ENCODE measurements at places on chromosomes 13 and 19.

GRCh38 chr13:37929308-37929707, 59.7 kb upstream of the TRPC4 start:
- DNase-seq = no peak

DNA sequence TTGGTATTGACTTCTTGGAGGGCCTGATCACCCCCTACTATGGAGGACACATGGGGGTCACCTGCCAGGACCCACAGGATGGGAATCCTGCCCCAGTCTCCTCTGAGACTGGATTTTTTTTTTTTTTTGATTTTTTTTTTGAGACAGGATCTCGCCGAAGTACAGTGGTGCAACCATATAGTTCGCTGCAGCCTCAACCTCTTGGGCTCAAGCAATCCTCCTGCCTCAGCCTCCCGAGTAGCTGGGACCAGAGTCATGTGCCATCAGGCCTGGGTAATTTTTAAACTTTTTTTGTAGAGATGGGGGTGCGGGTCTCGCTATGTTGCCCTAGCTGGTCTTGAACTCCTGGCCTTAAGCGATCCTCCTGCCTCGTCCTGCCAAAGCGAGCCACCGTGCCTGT, 14.2 kb upstream of the ADGRE5 start:
- no peak for DNase-seq

DNA sequence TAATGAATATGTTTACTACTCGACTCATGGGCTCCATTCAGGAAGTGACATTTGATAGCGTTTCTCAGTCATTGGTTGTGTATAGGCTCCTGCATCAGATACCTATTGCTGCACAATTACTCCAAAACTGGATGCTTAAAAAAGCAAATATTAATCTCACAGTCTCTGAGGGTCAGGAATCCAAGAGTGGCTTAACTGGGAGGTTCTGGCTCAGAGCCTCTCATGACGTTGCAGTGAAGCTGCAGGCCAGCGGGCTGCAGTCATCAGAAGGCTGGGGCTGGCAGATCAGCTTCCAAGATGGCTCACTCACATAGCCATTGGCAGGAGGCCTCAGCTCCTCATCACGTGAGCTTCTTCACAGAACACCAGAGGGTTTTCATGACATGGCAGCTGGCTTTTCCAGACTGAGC, 525.1 kb upstream of the NBEA start:
- DNase-seq = peak; percentile 49

DNA sequence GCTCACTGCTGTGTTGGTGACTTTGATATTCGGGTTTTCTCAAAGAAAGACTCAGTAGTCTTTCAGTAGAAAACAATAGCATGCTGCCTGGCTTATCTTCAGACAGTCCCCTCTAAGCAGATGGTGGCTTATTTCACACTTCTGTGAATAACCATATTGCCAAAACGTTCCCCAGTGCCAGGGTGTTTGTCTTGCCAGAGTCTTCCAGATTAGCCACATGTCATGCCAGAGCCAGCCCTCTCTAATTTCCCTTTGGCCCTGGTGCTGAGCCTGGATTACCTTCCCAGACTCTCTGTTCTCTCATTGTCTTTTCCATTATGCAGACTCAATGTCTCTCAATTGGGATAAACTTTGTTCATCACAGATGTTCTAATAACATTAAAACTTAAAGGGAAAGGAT, 488.0 kb upstream of the ATXN8OS start:
- DNase-seq = no peak

DNA sequence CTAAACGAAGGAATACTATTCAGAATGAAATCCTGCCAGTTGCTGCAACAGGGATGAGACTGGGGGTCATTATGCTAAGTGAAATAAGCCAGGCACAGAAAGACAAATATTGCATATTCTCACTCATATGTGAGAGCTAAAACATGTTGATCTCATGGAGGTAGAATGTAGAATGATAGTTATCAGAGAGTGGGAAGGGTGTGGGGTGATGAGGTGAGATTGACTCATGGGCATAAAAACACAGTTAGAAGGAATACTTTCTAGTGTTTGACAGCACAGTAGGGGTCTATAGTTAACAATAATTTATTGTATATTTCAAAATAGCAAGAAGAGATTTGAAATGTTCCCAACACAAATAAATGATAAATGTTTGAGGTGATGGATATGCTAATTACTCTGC, 7.8 kb upstream of the OR7C2 start:
- no peak for DNase-seq
